ENCODE measurements at places on chromosomes 7 and 10.

DNA sequence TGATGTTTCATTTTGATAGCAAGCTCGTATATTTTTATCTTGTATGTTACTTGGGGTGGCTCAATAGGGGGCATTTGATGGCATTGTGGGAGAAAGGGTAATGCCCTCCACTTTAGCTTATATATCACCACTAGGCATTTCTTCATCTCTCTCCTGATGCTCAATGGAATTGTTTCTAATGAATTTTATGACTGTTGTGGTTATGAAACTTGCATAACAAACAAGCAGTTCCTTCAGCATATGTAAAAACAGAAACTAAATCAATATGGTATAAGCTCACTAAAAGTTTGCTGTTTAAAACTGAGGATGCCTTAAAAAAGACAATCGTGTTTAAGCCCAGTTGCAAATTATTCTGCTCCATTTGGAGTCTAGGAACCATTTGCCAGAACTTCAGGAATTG lies 75.5 kb downstream of the CDK14 start:
- DNase-seq, result no peak

DNA sequence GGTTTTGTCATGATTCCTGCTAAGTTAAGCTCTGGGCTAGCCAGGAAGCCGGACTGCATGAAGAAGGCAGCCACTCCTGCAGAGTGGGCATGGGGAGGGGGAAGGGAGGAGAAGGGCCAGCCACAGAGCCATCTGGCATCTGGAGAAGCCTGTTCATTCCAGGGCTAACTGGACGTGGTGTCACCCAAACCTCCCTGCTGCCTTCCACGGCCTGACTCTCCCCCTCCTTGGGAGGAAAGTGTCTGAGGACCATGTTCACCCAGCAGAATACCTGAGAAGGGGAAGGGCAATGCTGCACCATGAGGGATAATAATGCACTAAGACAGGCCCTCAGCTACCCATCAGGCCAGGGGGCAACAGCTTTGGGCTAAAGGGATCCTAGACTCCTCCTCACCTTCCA lies 15.4 kb downstream of the AQP1 start:
- DNase-seq, result no peak

- no peak for DNase-seq
Measured at GRCh38 chr7:85641331-85641730, 454.5 kb upstream of the SEMA3D start.

- DNase-seq, result no peak
Measured at GRCh38 chr10:98420786-98421185, 5.8 kb upstream of the PYROXD2 start.

GRCh38 chr10:4704034-4704545 lies 121.9 kb upstream of the AKR1E2 start:
- DNase-seq, result no peak

- no peak for DNase-seq
Measured at GRCh38 chr7:94453898-94454297, 55.7 kb upstream of the CASD1 start.

DNA sequence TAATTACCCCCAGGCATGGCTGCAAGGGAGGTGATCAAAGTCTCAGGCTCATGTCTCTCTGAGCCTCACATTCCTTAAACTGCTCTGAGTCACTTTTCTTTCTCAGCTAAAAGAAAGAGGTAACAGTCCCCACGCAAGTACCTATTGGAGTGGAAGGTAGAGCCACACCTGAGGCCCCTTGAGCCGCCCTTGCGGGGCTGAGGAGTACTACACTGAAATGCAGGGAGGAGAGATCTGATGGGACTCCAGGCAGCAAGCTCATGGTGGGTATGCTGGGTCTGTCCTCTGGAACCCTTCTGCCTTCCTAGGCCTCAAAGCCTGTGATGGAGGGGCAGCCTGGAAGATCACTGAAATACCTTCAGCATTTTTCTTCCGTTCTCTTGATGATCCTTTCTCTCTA lies 960.0 kb downstream of the DNAJB9 start:
- DNase-seq, result no peak

- no peak for DNase-seq
Measured at GRCh38 chr10:17673471-17674061, 29.6 kb downstream of the STAM start.

- DNase-seq, result no peak
Measured at GRCh38 chr7:7740037-7740355, 21.6 kb upstream of the RPA3 start.
